ENCODE measurements at places on chromosomes 3 and 15. TPM values are rescaled to one million over a fixed set of nuclear protein-coding genes. Genes with fewer than 3 reads are reported as not detected.

FOXB1 gene
- not detected for total RNA-seq

DNAJA4 gene
- total RNA-seq: 11.1 TPM

NDUFB4 gene
- 42.5 TPM for total RNA-seq

GOLGA6D gene
- total RNA-seq: not detected

A4GNT gene
- total RNA-seq: not detected

GRCh38 chr3:13533885-13534301 lies 15.0 kb upstream of the FBLN2 start:
- DNase-seq: no peak

GRCh38 chr3:30167541-30168011 lies 438.8 kb upstream of the TGFBR2 start:
- peak; percentile 71 for DNase-seq

- DNase-seq: no peak
These were observed 115.0 kb downstream of the RAP2B start for GRCh38 chr3:153277029-153277428.

DNA sequence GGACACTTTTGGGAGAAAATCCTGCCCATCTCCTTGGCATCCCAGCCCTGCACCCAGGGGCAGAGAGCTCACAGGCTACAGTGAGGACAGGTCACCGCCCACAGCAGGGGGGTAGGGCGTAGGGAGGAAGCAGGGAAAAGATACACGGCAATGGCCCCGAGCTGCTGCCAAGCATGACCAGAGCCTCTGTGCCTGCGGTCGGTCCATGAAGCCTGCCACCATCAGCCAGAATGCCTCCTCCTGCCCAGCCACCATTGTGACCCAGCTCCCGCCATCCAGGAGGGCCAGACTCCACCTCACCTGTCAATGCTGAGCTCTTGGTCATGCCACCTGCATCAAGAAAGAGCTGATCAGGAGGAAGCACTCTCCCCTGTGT lies 230.7 kb downstream of the VPS13C start:
- DNase-seq: no peak

GRCh38 chr3:64431526-64432091 lies 206.3 kb upstream of the PRICKLE2 start:
- peak; percentile 64 for DNase-seq

DNA sequence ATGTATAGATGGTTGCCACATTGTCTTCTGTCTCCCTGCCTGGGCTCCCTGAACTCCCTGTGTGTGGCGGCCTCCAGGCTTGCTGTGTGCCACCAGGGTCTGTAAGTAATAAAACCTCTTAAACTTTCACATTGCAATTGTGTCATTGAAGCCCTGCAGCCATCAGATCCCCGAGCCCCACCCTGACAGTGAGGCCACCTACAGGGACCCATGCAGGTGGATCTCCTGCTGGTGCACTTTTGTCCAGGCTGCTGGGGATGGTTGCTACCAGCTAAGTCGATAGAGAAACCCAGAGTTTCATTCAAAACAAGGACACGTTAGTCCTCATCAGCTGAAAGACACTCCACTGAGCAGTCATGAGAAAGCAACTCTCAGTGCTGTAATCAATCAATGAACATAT lies 133.6 kb upstream of the PRICKLE2 start:
- no peak for DNase-seq

DNA sequence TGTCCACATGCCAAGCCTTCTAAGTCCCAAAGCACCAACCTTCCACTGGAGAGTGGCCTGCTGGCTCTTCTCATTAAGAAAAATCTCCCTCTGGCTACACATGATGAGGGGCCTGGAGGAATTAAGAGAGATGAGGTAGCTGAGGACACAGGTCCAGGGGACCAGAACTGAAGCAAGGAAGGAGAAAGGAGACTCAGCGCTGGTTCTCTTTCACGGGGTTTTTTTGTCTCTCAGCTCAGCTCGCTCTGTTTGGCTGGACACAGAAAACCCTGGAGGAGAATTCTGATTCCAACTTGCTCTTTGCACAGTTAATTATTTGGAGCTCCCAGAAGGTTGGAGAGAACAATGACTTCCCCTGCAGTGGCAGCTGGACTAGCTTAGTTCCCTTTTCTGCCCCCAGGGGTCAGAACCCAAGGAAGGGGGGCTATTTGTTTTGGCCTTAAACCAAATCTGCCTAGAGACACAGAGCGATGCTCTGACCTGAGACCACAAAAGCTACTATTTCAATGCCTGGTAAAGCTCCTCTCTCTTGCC lies 507.6 kb downstream of the FHIT start:
- peak; percentile 84 for DNase-seq

DNA sequence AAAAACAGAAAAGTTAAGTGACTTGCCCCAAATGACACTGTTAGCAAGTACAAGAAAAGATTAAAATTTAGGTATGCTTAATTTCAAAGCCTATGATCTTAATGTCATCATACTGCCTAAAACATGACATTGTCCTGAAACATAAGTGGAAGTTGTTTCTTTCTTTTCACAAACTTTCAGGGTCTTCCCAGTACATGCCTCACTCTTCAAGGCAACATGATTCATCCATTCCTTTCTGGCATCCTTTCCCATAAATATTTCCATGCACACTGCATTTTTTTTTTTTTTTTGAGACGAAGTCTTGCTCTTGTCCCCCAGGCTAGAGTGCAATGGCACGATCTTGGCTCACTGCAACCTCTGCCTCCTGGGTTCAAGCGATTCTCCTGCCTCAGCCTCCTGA lies 42.5 kb upstream of the KPNA4 start:
- DNase-seq: no peak

GRCh38 chr3:154496540-154496939 lies 66.5 kb upstream of the GPR149 start:
- DNase-seq: no peak

All from renal cortical epithelial cell (primary cell).